ENCODE measurements at places on chromosomes 6 and 20. TPM values are rescaled to one million over a fixed set of nuclear protein-coding genes. Genes with fewer than 3 reads are reported as not detected.

Gene TNF
- total RNA-seq: 0.08 TPM

DNA sequence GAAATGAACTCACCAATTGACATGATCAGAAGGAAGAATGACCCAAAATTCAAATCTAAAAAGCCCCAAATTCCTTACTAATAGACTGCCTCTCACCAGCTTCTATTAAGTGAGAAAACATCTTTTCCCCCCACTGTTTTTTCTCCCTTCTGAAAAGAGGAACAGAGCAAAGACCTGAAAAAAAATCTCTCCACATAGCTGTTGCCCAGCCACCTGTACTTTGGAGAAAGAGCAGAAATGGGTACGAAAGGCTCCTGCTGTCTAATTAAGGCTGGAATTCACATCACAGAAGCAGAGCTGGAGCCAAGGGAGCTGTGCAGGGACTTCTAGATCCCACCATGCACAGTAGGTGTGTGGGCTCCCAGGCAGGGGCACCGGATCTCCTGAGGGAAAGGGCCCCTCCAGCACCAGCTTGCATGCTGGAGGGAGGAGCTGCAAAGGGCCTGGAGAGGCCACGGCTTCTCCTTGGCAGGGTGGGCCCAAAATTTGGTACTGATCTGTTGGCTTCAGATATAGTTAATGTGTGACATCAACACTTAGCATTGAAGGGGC is 73.2 kb upstream of the DUSP22 start:
- DNase-seq: no peak

DNA sequence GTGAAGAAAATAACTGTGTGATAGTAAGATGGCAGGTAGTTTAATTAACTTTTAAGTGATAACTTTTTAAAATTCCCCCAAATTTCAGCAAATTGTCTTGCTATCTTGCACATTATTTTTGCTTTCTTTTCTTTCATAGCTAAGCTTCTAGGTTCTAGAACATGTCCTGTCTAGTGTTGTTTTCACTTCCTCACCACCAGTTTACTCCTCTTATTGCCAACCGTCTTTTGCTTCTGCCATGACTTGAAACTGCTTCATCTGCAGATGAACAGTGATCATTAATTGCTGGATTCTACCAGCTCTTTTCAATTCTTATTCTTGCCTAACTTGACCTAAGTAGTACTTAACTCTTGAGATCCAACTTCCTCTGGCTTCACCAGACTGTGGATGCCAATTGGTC is 137.8 kb downstream of the CENPW start:
- DNase-seq: no peak

DNA sequence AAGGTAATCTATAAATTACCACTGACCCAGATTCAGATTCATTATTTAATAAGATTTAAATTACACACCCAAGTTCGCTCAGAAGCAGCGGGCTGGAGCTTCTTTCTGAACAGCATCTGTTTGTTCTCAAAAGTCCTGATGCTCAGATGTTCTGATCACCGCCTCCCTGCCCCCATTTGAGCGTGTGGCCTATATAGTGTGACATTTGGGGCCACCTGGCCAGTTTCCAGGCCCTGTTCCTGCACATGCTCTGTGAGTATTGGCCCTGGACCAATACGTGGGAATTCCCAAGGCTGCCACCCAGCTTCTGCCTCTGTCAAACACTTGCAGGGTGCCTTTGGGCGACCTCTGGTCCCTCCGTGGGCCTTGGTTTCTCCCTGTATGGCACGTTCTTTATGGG is 228.8 kb downstream of the TFAP2C start:
- DNase-seq: no peak

Gene ZBP1
- total RNA-seq: 0.70 TPM

GRCh38 chr20:8527998-8528723 is 396.1 kb downstream of the PLCB1 start:
- DNase-seq: no peak

DNA sequence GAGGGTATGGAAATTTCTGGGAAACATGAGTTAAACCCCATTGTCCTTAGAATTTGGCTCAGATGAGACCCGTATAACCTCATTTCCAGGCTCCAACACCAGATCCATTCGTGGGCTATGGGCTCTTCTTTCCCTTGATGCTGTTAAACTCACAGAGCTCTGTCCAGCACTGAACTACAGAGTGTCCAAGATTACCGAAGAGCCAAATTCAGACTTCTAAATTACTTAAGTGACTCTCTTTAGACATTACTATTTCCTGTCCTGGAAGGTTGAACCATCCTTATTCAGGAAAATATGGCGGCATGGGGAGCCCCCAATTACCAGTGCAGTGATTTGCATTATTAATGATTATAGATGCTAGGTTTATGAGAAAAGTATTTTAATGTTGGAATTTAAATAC is 124.9 kb upstream of the EDN1 start:
- no peak for DNase-seq

DNA sequence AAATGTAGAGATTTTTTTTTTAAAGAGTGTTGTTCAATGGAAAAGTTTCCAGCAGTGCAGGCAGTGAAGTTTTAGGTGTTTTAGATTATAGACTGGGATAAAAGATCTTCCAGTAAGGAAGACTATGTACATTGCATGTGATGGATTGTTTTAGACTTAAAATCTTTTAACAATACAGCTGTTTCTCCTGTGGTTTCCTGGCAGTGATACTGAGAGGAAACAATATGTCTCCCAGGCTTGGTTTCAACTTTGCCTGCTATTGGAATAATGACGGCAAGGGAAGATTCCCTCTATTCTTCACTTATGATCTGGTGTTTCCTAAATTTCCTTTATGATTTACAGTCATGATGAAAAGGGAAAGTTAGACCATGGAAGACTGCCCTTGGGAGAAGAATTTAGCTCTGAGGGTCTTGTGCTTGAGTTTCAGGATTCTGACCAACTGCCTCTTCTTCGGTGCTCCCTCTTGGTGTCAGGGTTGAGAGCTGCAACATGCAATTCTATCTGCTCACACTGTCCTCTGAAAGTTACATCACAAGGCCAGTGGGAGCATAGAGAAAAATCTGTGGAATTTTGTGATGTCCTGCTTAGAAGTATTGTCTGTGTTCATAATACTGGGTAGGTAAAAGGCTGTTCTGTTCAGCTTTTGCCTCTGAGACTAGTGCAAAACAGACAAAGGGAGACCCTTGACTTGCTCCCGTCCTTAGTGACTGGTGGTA is 262.8 kb upstream of the MAN1A1 start:
- DNase-seq: no peak

Gene TP53TG5
- total RNA-seq: 1.6 TPM

GRCh38 chr6:97145691-97146090 is 137.3 kb downstream of the MMS22L start:
- DNase-seq: no peak

DNA sequence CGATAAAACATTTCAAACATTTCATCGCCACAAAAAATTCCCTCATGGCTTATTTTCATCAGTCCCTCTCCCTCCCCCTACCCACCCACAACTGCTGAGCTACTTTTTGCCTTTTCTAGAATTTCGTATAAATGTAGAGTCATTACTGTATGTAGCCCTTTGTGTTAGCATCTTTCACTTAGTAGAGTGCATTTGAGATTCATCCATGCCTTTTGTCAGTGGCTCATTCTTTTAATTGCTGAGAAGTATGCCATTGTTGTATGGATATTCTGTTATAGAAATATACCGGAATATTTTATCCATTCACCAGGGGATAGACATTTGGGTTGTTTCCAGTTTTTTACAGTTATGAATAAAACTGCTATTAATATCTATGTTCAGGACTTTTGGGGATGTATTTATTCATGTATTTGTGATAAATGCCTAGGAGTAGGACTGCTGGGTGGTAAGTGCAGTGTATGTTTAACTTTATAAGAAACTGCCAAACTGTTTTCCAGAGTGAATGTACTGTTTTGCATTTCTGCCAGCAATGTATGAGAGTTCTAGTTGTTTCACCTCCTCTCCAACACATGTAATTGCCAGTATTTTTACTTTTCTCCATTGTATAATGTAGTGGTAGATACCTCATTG is 50.4 kb downstream of the FOXO3 start:
- DNase-seq: no peak

- DNase-seq: no peak
Measured at GRCh38 chr6:148700741-148701311, 46.0 kb upstream of the UST start.

DNA sequence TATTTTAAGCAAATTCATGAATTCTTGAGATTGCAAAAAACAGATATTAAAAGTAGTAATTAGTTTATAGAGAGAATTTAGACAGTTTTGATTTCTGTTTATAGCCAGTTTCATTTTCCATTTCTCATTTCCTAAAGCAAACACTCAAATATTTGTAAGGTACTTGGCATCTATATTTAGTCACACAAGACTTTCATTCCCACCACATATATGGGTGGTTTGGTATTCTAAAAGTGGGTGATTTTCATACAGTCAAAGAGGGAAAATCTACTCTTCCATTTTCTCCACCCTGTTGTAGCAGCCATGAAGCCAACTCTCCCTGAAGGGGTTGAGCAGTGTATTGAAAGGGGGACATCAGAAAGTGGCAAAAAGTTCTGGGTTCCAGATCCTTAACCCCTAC is 181.1 kb upstream of the SUPT3H start:
- DNase-seq: no peak

DNA sequence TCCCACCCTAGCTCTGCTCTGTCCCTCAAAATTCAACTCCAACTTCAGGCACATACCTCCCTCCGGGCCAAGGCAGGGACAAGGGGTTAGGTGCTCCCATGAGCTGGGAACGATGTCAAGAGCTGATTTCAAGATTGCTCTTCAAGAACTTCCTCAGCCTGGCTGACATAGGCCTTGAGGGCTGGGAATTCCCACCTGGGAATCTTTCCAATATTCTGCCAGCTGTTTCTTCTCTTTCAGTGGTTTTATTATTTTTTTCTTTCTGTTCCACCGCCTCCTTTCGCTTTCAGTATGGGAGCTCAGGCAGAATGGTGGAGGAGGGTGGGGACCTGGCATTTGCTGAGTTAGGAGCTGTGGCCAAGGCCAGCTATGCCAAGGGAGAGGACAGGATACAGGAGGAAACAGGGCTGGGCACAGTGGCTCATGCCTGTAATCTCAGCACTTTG is 33.7 kb downstream of the SRSF3 start:
- DNase-seq: no peak

Gene ULBP1
- total RNA-seq: 0.13 TPM

DNA sequence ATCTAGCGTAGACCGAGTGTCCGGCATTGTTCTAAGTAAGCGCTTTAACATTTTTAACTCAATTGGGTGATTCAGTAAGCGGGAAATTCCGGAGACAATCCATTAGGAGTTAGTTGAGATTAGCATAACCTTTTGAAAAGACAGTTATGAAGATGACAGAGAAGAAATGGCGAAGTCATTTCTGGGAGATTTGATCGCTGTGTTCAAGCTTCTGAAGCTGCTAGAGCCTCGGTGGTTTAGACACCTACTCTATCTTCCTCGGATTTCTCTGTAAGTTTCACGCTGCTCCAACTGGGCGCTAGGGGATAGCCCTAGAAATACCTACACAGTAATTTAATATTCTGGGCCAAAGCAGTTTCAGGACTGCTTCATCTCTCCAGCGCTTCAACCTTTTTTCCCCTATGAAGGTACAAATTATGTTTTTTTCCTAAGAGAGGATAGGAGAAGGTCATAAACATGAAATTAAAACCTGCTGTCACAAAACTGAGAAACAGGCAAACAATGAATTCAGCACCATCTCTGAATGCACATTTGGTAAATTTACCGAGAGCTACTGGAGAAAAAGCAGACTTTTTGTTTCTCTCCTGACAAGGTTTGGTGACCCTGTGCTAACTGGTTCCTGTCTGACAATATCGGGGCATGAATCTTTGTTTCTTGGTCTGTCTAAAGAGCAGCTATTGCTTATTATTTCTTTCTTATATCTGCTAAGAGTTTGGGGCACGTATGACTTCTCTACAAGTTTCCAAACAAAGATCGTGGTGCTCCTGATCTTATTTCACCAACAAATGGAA is 22.4 kb downstream of the ZNF311 start:
- DNase-seq: no peak

Gene HLA-DQB1
- not detected for total RNA-seq

- DNase-seq: no peak
Measured at GRCh38 chr6:152170702-152171667, 363.5 kb downstream of the ESR1 start.

- no peak for DNase-seq
Measured at GRCh38 chr20:63854766-63855362, 6.4 kb upstream of the ABHD16B start.
